Activated CD4-positive, alpha-beta T cell treated with anti-CD3 and anti-CD28 coated beads, Interleukin-10, Interleukin-2, amounts not matched to agents 100 ng/mL and 50 ng/mL, durations not matched to agents 16 hours and 8 hours (primary cell): ENCODE measurements at places on chromosomes 4 and X.

GRCh38 chrX:2389324-2389723 is 111.5 kb downstream of the DHRSX start:
- no peak for DNase-seq

- no peak for DNase-seq
These were observed 200.8 kb downstream of the MGST2 start for GRCh38 chr4:139866276-139866962.

DNA sequence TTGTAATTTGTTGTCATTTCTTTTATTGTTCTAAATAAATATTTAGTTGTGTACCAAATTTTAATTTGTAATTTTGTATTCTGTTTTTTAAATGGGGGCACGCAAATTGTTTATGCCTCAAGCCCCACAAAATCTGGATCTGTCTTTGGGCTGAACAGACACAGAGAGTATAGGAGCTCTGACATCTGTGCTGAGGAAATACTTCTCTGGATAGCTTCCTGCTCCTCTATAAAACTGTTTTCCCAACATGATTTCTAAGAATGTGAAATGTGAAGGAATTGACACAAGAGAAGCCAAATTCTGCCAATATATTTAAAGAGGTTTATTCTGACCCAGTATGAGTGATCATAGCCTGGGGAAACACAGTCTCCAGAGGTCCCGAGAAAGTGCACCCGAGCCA is 93.0 kb downstream of the IL13RA2 start:
- no peak for DNase-seq

DNA sequence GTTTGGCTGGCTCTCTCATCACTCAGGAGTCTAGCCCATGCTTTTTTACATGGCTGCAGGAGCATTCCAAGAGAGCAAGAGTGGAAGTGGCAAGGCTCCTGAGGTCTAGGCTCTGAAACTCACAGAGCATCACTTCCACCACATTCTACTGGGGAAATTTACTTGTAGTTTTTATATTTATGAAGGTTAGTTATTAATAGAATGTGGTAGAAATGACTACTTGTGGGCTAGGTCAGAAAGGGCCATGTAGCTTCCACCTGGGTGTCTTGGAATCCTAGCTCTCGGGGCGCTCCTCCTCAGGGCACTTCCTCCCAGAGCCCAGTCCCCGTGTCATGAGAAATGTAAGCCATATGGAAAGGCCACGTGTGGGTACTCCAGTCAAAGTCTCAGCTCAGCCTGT is 127.0 kb upstream of the CASK start:
- no peak for DNase-seq
